Uterus (tissue), 4 donors: ENCODE measurements at places on chromosomes 6 and 20. TPM values are rescaled to one million over a fixed set of nuclear protein-coding genes. Genes with fewer than 3 reads are reported as not detected.

DNA sequence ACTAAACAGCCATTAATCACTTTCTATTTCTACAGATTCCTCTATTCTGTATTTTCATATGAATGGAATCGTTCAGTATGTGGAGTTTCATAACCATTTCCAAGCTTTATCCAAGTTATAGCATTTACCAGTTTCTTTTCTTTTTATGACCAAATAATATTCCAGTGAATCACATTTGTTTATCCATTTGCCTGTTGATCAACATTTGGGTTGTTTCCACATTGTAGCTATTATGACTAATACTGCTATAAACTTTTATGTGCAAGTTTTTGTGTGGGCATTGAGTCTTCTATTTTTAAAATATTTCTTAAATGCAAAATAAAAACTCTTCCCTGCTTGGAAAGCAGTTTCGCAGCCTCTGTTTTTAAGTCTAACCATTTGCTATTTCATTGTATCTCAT, 336.4 kb upstream of the OPRM1 start:
- H3K4me1 ChIP-seq, result no peaks in the 10 kb centered on the region
- no peak overlapping the region for H3K4me3 ChIP-seq
- H3K27me3 ChIP-seq, result no peaks in the 10 kb centered on the region
- no peaks in the 10 kb centered on the region for H3K36me3 ChIP-seq
- no peak overlapping the region for H3K27ac ChIP-seq

DNA sequence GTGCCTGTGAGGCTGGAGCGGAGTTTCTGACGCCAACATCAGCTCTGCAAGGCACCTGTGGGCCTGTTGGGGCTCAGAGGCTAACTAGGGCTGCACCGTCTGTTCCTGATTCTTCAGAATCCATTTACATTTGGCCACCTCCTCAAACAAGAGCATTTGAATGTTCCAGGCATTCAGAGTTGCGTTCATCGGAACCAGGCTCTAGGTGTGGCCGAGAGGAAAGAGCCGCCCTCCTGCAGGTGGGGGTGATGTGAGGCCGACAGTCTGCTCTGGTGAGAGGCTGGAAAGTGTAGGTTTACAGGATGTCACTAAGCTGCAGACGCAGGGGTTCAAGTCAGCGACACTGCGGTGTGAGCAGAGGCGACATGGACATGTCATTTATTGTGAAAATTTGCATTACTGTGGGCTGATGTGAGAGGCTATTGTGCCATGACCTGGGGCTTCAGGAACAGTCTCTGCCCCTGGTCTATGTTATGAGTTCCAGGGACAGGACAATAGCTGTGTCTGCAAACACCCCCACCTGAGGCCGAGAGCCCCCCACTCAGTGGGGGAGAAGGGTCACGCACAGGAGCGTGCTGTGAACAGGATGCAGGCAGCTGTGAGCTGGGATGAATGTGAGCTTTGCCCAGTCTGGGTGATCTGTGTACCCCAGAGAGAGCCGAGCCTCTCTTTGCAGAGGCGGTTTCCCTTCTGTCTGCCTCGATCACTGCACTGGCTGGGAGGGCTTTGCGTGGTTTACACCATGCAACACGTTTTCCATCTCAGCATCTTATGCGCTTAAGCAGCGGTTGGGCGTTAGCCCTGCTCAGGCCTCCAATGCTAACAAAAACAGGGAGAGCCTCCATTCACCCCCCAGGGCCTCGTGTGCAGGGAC, 21.1 kb downstream of the SLCO4A1 start:
- no peak overlapping the region for H3K27ac ChIP-seq
- DNase-seq, result no peak
- H3K4me1 ChIP-seq, result no peaks in the 10 kb centered on the region
- H3K4me3 ChIP-seq, result no peak overlapping the region

- H3K36me3 ChIP-seq, result no peaks in the 10 kb centered on the region
- H3K4me1 ChIP-seq, result no peaks in the 10 kb centered on the region
- no peak for DNase-seq
- H3K27me3 ChIP-seq, result no peaks in the 10 kb centered on the region
Measured at GRCh38 chr6:110537208-110538123, 61.1 kb upstream of the SLC22A16 start.

Gene EYA2
- total RNA-seq, result 3.8 TPM

Gene HNF4A
- under 0.01 TPM for total RNA-seq
